ENCODE measurements at places on chromosomes 1 and 21.
A peak's percentile ranks its signal among the peaks of the same experiment; 100 is the strongest.

- no peak overlapping the region for H3K27ac ChIP-seq
- no peak overlapping the region for H3K4me3 ChIP-seq
- H3K4me1 ChIP-seq: no peaks in the 10 kb centered on the region
- H3K27me3 ChIP-seq: no peaks in the 10 kb centered on the region
Measured at GRCh38 chr1:184658055-184658454, 96.6 kb downstream of the EDEM3 start.

DNA sequence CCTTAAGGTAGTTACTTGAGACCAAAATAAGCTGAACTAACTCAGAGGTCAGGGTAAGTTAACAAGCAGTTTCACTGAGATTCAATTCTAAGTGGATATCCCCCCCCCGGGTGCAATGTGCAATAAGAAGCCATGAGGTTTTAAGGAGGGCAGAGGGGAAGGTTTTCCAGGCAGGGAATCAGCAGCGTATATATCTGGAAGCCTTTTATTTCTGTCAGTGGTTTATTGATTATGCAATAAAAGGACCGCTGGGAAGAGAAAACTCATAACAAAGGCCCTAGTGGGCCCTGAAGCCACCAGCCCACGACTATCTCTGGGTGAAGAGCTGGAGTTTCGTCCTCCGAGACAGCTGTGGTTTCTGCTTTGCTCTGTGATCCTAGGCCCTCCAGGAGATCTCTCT, 53.1 kb upstream of the CTPS1 start:
- no peak overlapping the region for H3K4me3 ChIP-seq
- H3K27ac ChIP-seq: no peak overlapping the region
- H3K27me3 ChIP-seq: no peaks in the 10 kb centered on the region
- H3K36me3 ChIP-seq: no peaks in the 10 kb centered on the region
- DNase-seq: no peak

GRCh38 chr1:157034137-157034800, 11.3 kb downstream of the ARHGEF11 start:
- no peaks in the 10 kb centered on the region for H3K36me3 ChIP-seq
- DNase-seq: no peak
- no peaks in the 10 kb centered on the region for H3K4me1 ChIP-seq
- no peak overlapping the region for H3K27ac ChIP-seq
- H3K4me3 ChIP-seq: no peak overlapping the region
- H3K27me3 ChIP-seq: no peaks in the 10 kb centered on the region

- peak; percentile 95 for DNase-seq
- H3K4me1 ChIP-seq: peaks cover 55% of the 10 kb centered on the region
- no peak overlapping the region for H3K4me3 ChIP-seq
- peak overlapping the region; percentile 22 for H3K27ac ChIP-seq
- H3K36me3 ChIP-seq: no peaks in the 10 kb centered on the region
- no peaks in the 10 kb centered on the region for H3K27me3 ChIP-seq
Measured at GRCh38 chr1:94335950-94336349, 82.2 kb upstream of the ABCD3 start.

GRCh38 chr1:107788206-107789202, 176.5 kb downstream of the VAV3 start:
- no peaks in the 10 kb centered on the region for H3K4me1 ChIP-seq
- no peak overlapping the region for H3K27ac ChIP-seq
- DNase-seq: no peak
- H3K36me3 ChIP-seq: no peaks in the 10 kb centered on the region
- H3K27me3 ChIP-seq: no peaks in the 10 kb centered on the region
- no peak overlapping the region for H3K4me3 ChIP-seq

DNA sequence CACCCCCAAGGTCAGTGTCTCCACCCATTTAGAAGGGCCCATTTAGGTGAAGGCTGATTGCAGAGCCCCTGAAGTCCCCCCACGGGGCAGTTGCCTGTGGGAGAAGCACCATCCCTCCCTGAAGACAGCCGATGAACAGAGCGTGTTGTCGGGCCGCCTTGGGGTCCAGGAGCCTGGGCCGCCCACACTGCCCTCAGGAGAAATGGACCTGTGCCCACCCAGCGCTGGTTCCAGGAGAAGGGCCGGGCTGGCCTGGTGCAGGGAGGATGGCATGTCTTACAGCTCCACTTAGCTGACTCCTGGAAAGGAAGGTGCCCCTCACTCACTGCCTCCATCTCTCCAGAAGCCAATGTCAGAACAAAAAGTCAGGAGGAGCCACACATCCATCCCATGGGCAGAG, 252.7 kb upstream of the VAMP3 start:
- DNase-seq: no peak
- no peak overlapping the region for H3K27ac ChIP-seq
- H3K36me3 ChIP-seq: no peaks in the 10 kb centered on the region
- H3K4me3 ChIP-seq: no peak overlapping the region

DNA sequence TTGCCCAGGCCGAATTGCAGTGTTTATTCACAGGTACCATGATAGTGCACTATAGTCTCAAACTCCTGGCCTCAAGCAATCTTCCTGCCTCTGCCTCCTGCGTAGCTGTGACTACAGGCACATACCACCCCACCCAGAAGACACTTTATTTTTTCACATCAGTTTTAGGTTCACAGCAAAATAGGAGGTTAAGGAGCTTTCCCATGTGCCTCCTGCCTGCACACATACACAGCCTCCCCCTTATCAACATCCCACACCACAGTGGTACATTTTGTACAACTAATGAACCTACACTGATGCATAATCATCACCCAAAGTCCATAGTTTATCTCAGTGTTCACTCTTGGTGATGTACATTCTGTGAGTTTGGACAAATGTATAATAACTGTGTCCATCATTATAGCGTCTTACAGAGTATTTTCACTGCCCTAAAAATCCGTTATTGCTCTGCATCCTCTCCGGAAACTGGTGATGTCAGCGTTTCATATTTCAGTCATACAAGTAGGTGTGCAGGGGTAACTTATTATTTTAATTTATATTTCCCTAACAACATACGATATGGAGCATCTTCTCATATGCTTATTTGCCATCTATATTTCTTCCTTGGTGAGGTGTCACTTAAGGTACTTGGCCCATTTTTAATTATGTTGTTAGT, 23.2 kb downstream of the OR13G1 start:
- no peaks in the 10 kb centered on the region for H3K27me3 ChIP-seq
- no peaks in the 10 kb centered on the region for H3K36me3 ChIP-seq
- H3K4me1 ChIP-seq: no peaks in the 10 kb centered on the region
- no peak overlapping the region for H3K4me3 ChIP-seq

DNA sequence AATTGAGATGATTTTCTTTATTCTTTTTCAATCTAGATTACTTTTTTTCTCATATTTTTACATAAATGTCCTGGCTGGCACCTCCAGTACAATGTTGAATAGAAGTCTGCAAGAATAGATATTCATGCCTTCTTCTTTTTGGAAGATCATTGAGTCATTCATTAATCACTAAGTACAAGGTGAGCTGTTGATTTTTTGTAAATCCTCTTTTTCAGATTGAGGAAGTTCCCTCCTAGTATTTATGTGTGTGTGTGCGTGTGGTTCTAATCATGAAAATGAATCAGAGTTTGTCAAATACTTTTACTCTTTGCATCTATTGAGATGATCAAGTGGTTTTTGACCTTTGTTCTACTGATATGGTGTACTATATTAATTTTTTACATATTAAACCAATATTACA, 859.3 kb downstream of the KCNT2 start:
- DNase-seq: no peak
- no peak overlapping the region for H3K27ac ChIP-seq
- no peaks in the 10 kb centered on the region for H3K36me3 ChIP-seq

DNA sequence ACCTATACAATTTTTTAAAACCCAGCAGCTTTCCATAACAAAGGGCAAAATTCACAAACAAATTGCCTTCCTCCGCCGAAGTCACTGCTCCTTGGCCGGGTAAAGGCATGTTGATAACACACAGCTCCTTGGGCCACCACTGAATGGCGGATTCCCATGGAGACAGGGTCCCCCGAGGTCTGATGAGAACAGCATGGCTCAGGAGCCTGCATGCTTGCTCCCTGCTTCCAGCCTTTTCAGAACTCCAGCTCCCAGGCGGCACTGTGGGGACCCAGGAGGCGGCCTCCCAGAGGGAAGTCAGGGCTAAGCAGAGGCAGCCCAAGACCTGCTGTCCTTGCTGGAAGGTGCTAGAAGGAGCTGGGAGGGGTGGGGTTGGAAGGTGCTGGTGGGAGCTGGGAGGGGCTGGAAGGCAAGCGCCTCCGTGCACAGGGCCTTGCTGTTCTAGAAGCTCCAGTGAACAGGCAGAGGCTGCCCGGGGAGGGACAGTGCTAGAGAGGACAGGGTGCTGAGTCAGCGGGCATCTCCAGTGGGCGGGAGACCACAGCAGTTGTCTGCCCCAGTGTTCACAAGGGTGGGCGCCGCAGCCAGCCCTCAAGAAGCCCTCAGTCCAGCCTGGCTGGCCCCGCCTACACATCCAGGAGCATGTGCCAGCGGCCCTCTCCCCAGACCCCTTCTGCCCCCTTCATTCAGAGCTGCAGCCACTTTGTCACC, 35.1 kb downstream of the PRDM16 start:
- no peak for DNase-seq
- H3K36me3 ChIP-seq: no peaks in the 10 kb centered on the region
- H3K27me3 ChIP-seq: peaks cover 98% of the 10 kb centered on the region
- no peaks in the 10 kb centered on the region for H3K4me1 ChIP-seq
- H3K27ac ChIP-seq: no peak overlapping the region
- no peak overlapping the region for H3K4me3 ChIP-seq

DNA sequence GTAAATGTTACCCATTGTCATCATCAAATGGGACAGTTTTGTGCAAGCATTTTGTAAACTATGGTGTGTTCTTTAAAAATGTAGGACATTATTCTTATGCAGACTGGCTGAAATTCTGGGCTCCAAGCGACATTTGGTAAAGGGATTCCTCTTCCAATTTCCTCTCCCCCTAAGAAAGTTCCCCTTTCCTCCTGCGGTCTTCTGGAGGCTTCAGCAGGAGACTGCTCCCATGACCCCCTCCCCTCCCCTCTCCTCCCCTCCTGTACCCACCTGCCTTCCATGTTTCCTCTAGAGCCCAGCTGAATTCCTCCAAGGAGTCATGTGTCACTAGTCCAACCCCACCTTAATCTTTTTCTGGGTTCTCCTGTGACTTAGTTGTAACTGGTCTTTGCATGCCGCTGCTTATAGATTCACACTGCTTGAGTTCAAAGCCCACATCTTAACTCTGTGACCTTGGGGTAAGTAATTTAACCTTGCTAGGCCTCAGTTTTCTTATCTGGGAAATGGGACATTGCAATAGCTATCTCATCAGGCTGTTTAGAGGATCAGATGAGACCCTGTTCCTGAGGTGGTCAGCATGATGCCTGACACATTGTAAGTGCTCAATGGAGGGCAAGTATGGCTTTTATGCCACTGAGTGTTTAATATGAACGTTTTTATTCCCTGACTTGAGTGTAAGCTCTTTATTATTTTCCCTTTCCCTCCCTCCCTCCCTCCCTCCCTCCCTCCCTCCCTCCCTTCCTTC, 69.9 kb upstream of the WDR26 start:
- H3K36me3 ChIP-seq: no peaks in the 10 kb centered on the region
- peaks cover 35% of the 10 kb centered on the region for H3K4me1 ChIP-seq
- H3K27me3 ChIP-seq: no peaks in the 10 kb centered on the region
- no peak overlapping the region for H3K4me3 ChIP-seq

GRCh38 chr1:35708441-35708921, 10.2 kb downstream of the C1orf216 start:
- no peaks in the 10 kb centered on the region for H3K4me1 ChIP-seq
- no peaks in the 10 kb centered on the region for H3K36me3 ChIP-seq
- H3K27me3 ChIP-seq: peaks cover 37% of the 10 kb centered on the region
- DNase-seq: no peak
- no peak overlapping the region for H3K27ac ChIP-seq

DNA sequence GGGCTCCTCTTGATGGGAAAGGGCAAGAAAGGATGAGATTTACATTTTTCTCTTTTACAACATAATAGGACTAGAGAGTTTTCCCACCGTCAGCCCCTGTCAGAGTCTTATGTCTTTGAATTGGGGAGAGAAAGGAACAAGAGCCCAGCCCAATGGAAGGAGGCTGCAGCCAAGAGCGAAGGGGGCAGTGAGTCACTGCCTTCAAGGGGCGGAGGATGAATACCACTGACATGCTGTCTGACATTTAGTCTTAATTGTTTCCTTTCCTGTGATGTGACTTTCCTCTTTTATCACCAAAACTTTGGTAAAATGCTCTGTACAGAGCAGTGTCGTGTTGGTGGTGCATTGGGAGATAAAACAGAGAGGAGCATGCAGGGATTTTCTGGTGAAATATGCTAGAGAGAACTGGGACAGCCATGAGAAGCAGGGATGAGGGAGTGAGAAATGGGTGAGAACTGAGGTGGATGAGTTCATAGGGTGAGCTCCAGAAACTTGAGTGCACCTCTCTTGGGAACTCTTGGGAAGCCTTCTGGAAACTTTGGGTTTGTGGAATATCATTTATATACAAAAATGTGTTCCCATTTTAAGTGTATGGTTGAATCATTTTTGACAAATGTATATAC, 179.9 kb upstream of the FGGY start:
- no peaks in the 10 kb centered on the region for H3K36me3 ChIP-seq
- no peak for DNase-seq
- H3K27ac ChIP-seq: no peak overlapping the region
- H3K27me3 ChIP-seq: no peaks in the 10 kb centered on the region
- no peaks in the 10 kb centered on the region for H3K4me1 ChIP-seq

- H3K4me1 ChIP-seq: peaks cover 12% of the 10 kb centered on the region
- H3K4me3 ChIP-seq: no peak overlapping the region
- H3K27me3 ChIP-seq: no peaks in the 10 kb centered on the region
- DNase-seq: no peak
Measured at GRCh38 chr1:12173631-12174121, 6.9 kb downstream of the TNFRSF1B start.

DNA sequence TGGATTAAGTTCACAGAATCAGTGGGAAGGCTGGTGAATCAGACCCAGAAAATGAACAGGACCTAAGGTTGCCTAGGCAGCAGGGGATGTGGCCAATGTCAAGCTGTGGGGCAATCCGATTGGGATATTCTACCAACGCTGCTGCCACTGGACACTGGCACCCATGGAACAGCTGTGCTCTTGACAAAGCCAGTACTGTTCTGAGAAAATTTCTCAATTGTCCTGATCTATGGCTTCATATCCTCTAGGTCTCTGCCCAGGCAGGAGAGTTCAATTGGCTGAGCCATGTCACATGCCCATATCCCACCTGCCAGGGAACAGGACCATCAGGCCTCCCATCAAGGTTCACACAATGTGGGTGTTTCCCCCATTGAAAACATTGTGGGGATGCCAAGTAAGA, 6.2 kb downstream of the TACSTD2 start:
- H3K27ac ChIP-seq: no peak overlapping the region
- no peaks in the 10 kb centered on the region for H3K27me3 ChIP-seq
- DNase-seq: no peak

- H3K27ac ChIP-seq: peak overlapping the region; percentile 57
- peaks cover 47% of the 10 kb centered on the region for H3K4me1 ChIP-seq
- H3K36me3 ChIP-seq: 0 out of 2 replicates have a peak, but pooled peaks cover 6% of the 10 kb centered on the region
- H3K4me3 ChIP-seq: peak overlapping the region; percentile 75
- no peak for DNase-seq
Measured at GRCh38 chr1:15412843-15413242, 3.2 kb downstream of the EFHD2 start.

DNA sequence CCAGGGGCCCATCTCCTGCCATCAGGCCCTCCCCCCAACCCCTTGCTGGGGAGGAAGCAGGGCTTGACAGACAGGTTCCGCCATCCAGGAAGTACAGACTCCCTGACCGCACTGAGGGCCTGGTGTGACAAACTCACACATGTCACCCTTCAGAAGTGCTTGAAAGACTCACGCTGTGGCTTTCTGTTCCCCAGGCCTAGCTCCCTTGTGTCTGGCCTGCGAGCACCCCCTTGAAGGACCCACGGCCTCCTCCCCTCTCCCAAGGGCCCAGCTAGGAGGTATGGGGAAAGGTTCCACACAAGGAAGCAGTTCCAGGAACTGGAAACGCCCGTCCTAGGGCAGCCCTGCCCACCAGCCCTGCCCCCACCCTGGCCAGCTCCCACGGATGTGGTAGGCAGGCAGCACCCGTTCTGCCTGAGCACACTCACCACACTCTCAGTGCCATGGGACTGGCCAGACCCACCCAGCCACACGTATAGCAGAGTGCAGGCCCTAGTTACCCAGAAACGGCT, 26.7 kb downstream of the SLC2A1 start:
- peak; percentile 86 for DNase-seq
- H3K27me3 ChIP-seq: no peaks in the 10 kb centered on the region
- H3K4me1 ChIP-seq: peaks cover 60% of the 10 kb centered on the region

Measured in PC-9 (cell line).